Activated naive CD8-positive, alpha-beta T cell treated with anti-CD3 and anti-CD28 coated beads, Interleukin-2, amount 10 ng/mL, durations not matched to agents 7 days and 5 days (primary cell): ENCODE measurements at places on chromosomes 7 and 10. TPM values are rescaled to one million over a fixed set of nuclear protein-coding genes. Genes with fewer than 3 reads are reported as not detected.

DNA sequence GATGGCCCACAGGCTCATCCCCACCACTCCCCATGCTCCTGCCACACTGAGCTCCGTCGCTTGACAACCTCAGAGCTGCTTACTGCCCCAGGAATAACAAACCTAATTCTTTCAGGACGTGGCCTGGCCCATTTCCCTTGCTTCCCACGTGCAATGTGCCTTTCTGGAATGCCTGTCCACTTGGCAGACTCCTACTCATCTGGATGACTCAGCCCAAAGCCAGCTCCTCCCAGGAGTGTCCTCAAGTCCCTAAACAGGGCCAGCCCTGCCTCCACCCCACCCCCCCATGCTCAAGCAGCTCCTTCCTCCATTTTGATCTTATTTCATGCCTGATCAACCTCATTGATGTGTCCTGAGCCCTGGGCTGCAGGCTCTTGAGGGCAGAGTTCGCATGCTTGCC is 164.9 kb upstream of the RNF32 start:
- no peak for DNase-seq

The TFEC gene
- 1.1 TPM for total RNA-seq

- DNase-seq = peak; percentile 84
Measured at GRCh38 chr10:102644646-102645387, 538 bp downstream of the TRIM8 start.

The FAM25C gene
- total RNA-seq = not detected

GRCh38 chr10:71969929-71970328 is 5.7 kb downstream of the CHST3 start:
- DNase-seq = no peak

DNA sequence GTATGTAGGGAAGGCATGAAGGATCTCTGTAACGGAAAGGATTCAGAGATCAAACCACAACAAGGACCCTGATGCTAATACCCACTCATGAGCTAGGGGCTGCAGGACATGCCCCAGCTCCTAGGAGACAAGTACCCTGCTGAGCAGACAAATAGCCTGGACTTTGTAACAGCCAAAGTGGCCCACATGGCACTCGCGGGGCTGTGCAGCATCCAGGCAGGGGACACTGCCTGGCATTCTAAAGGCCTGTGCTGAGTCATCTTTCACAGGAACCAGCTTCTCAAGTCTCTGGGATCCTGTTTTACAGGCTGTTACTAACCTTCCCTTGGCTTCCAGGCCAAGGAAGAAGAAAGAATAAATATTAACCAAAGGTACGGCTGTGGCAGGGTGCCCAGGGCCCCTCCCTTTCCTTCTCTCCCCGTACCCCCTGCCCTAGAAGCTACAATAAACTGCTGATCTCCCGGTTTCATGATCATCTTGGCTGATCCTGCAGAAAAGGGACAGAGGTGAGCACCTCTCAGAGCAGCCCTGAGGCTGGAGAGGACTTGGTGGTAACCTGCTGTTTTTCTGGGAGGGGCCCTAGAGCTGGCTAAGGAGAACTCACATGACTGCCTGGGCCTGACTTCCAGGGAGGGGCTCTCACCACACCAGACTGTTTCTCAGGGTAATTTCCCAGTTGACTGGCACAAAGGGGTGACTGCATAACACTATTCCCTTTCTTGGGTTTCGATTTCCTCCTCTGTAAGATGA is 4.2 kb upstream of the RPEL1 start:
- DNase-seq = no peak

- no peak for DNase-seq
Measured at GRCh38 chr7:38198366-38198765, 20.3 kb downstream of the STARD3NL start.

DNA sequence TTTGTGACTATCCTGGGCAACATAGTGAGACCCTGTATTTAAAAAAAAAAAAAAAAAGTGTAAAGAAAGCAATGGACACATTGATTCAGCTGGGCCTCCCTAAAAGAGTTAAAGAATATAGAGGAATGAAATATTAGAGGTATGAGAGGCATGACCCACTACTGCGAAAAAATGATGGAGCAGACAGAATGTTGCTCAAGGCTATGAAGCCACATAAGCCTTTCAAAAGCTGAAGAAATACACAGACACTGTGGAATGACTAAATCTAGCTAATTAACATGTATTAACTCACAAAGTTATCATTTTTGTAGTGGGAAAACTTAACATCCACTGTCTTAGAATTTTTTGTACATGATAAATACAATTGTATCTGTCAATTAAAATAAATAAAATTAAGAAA is 107.3 kb downstream of the HGF start:
- DNase-seq = no peak

The LRRTM3 gene
- total RNA-seq = not detected

The DNAH11 gene
- total RNA-seq = 0.25 TPM

GRCh38 chr7:157543276-157543675 is 206.5 kb downstream of the DNAJB6 start:
- no peak for DNase-seq

DNA sequence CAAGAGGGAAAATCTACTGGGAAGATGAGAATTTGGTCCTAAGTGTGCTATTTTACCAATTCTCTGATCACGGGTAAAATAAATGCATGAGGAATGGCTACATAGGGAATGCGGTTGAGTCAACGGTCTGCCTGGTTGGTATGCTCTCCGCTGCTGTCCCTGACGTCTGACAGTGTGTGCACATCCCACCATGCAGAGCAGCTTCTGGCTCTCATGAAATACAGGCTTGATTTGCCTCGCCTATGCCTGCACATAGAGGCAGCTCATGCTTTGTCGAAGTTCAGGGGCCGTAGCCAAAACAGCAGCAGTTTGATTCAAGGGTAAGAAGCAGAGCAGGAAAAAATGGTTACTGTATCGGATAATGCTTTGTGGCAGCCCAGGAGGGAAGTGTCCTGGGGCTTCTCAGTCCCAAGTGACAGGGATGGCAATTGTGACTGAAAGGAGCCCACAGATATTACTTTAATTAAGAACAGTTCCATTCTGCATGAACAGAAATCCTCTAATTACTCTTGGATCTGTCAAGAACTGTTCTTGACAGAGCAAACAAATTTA is 268.4 kb upstream of the SLC26A5 start:
- DNase-seq = no peak

The RAPGEF5 gene
- 0.34 TPM for total RNA-seq

The CHAT gene
- total RNA-seq = not detected

The MTPN gene
- 120 TPM for total RNA-seq

DNA sequence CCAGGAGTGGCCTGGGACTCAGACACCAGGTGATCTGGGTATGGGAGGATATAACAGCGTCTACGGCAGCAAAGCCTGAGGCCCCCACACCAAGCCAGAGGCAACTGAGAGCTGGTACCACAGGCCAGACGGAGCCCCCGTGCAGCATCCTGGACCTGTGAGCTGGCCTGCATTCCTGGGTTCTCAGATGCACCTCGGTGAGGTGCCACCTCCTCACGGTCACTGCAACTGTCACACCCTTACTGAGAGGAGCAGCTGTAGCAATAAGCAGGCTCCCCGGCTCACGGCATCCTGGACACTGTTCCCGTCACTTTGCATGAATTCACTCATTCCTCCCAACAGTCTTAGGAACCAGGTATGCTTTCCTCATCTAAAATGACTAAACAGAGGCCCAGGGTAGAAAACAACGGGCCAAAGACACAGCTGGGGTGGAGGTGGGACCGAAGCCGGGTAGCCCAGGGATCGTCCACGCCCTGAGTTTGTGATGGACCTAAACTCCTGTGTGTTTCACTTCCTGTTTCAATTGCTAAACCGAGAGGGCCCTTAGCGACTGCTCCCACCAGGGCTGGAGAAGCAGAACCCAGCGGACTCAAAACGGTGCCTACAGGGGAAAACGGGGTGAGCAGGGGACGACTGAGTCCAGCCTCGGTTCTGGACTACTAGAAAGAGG is 98.7 kb downstream of the CTBP2 start:
- no peak for DNase-seq

- DNase-seq = no peak
Measured at GRCh38 chr7:45599851-45600706, 25.9 kb downstream of the ADCY1 start.

- no peak for DNase-seq
Measured at GRCh38 chr10:122774231-122774630, 71.4 kb downstream of the CUZD1 start.

GRCh38 chr7:144018065-144018464 is 17.9 kb downstream of the OR6B1 start:
- no peak for DNase-seq

DNA sequence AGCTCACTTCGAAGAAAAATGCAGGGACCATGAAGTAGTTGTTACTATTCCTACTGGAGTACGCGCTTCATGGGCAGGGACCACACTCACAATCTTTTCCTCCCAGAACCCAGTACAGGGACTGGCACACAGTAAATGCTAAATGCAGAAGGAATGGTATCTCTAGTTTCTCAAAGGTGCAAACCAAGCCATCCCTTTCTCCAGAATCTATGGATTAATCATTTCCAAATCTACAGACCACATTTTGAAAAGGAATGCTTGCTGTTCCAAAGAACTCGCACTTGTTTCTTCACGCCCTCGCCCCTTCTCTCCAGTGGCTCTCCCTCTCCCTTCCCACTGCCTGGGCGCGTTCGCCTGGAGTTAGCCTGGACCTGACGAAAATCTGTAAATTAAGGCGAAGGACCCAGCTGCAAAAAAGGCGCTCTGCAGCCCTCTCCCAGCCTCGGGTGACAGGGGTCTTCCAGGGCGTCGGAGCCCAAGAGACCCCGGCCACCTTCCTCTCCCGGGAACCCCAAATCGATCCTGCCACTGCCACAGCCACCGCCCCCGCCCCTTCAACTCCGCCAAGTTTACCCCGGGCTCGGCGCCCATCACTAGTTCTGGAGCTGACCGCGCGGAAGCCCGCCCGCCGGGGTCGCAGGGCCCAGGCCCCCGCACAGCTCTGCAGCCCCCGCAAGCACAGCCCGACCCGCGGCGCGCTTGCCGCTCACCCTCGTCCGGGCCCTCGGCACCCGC is 527 bp downstream of the PDIA4 start:
- DNase-seq = no peak
